ENCODE measurements at places on chromosomes 4 and X. TPM values are rescaled to one million over a fixed set of nuclear protein-coding genes. Genes with fewer than 3 reads are reported as not detected.

DNA sequence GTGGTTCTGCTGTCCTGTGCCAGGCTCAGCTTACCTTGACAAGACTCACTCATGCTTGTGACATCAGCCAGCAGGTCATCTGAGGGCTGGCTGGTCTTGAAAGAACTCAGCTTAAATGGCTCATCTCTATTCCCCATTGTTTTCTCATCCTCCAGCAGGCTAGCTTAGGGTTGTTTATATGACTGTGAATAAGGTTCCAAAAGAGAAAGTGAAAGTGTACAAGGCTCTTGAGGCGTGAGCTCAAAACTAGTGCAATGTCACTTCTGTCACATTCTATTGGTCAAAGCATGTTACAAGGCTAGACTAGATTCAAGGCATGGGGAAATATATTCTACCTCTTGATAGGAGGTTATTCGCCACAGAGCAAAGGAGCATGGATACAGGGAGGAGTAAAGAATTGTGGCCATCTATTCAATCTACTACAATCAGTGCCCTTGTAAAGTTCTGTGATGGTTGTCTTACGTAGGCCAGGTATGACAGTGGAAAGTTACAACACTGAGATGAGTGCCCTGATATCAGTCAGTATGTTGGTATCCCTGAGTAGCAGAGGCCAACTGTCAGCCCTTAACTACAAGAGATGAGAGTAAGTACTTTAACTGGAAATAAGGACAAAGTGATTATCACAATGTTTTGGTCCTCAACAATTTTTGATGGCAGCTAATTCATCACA is 19.8 kb upstream of the TMLHE start:
- no peaks in the 10 kb centered on the region for H3K4me1 ChIP-seq
- H3K27ac ChIP-seq = no peak overlapping the region
- no peak overlapping the region for H3K4me3 ChIP-seq

DNA sequence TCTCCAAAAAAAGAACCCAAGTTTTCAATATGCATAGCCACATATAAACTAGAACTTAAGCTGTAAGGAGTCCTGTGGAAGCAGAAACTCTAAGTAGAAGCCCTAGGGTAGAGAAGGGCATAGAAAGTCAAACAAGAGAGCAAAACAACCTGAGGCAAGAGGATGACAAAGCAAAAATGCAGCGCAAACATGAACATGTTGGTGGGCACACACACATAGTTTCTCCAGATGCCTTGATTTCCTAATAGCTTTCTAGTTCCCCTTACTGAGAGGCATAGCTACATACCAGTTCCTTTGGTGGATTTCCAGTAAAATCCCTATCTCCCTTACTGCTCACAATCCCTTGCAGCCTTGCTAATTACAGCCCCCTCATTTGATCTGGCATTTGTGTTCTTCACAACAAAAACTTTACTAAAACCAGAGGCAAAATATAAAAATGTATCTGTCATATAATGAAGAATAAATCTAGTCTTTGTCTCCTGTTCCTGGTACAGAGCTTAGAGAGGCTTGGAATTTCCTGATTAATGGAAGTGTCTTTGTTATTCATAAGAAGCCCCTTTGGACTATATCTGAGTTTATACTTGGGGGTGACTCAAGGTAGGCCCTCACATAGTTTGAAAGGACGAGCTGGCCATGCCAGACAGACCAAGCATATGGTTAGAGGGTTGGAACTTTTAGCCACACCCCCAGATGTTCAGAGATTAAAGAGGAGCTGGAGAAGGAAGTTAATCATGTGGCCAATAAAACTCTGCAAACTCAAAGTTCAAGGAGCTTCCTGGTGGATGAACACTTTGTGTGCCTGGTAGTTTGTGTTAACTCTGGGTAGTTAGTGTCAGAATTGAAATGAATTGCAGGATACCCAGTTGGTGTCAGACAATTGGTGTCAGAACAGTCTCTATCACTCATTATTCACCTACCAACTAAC is 52.7 kb upstream of the ZCCHC13 start:
- H3K27me3 ChIP-seq = peaks cover 4% of the 10 kb centered on the region
- no peak overlapping the region for H3K27ac ChIP-seq
- no peaks in the 10 kb centered on the region for H3K36me3 ChIP-seq
- H3K4me3 ChIP-seq = no peak overlapping the region

DNA sequence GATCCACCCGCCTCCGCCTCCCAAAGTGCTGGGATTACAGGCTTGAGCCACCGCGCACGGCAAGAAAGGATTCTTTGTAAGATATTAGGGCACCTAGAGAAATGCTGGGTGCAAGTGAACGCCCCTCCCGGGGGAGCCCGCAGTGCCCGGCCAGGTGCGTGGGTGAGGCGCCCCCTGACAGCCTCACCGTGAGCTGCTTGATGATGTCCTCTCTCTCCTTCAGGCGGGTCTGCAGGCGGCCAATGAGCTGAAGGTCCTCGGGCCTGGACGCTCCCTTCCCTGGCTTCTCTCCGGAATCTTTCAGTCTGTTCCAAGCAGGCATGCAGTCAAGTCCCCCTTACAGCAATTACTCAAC is 21.9 kb downstream of the MED28 start:
- no peak for DNase-seq
- peaks cover 9% of the 10 kb centered on the region for H3K4me1 ChIP-seq
- no peaks in the 10 kb centered on the region for H3K27me3 ChIP-seq
- H3K4me3 ChIP-seq = no peak overlapping the region

DNA sequence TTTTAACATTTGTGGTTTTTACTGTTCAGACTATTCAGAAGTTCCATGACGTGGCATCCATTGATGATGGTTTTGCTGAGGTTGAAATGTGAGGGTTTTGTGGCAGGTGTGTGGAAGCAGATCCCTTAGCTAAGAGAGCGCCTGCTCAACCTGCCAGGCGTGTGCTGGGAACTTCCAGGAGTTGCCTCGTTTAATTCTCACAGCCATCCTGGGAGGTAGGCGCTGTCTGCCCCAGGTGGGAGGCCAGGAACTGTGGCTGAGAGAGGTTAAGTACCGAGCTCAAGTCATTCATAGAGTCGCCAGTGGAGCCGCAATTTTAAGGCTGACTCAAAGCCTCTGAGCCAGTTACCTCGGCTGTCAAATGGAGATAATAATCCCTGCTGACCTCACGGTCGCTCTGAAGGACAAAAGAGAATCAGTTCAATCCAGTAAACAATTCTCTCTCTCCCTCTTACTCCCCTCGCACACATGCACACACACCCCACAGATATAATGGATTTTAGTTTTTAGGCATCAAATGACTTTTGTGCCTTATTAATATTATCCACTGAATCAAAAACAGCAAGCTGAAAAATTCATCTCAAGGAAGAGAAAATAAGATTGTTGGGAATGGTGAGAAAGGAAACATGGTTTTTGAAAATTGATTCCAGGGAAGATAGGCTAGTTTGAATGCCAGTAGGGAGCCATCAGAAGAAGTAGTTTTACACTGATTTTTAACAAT is 171.3 kb downstream of the PTTG2 start:
- DNase-seq = no peak
- peaks cover 5% of the 10 kb centered on the region for H3K36me3 ChIP-seq
- no peaks in the 10 kb centered on the region for H3K27me3 ChIP-seq
- no peak overlapping the region for H3K4me3 ChIP-seq
- H3K27ac ChIP-seq = peak overlapping the region; percentile 90

MAGEA1 gene
- not detected for total RNA-seq

GRCh38 chr4:86683983-86684382 is 89.9 kb downstream of the PTPN13 start:
- no peaks in the 10 kb centered on the region for H3K4me1 ChIP-seq
- H3K27me3 ChIP-seq = no peaks in the 10 kb centered on the region
- H3K4me3 ChIP-seq = no peak overlapping the region
- no peak for DNase-seq
- H3K36me3 ChIP-seq = no peaks in the 10 kb centered on the region

DNA sequence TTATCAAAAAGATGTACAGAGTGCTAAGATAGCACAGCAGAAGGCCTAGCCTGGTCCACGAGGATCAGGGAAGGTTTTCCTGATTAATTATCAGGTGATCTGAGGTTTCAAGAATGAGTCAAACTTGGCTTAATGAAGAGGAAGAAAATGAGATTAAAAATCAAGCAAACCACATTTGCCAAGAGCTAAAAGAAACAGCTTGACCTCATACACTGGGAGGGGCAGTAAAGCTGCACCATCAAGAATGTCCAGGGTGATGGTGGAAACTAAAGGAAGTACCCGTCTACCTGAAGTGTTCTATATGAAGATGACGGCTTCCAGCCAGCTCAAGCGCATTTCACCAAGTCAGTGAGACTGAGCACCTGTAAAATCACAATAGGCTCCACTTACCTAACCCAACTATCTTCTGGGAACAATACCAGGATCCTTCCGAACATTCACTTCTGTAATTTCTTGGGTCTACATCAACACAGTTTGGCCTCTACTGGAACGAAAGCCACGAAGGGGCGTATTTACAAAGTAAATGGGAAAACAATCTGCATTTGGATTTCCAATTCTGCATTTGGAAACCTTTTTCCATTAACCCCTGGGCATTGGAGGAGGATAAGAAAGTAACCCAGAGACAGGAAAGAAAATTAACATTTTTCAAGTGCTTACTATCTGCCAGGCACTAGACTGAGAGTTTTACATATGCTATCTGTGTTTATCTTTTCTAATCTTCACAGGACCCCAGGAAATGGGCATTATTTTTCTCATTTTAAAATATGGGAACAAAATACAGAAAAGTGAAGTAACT is 114.0 kb upstream of the DCLK2 start:
- no peak for DNase-seq
- H3K4me3 ChIP-seq = no peak overlapping the region
- no peaks in the 10 kb centered on the region for H3K27me3 ChIP-seq
- no peak overlapping the region for H3K27ac ChIP-seq

PCDH10 gene
- total RNA-seq = 52.2 TPM

GRCh38 chrX:149074398-149074797 is 430.7 kb downstream of the IDS start:
- DNase-seq = no peak
- no peak overlapping the region for H3K4me3 ChIP-seq
- H3K4me1 ChIP-seq = no peaks in the 10 kb centered on the region
- H3K27me3 ChIP-seq = no peaks in the 10 kb centered on the region

GRCh38 chr4:41418444-41418843 is 119.5 kb upstream of the LIMCH1 start:
- no peak overlapping the region for H3K27ac ChIP-seq
- H3K4me1 ChIP-seq = peaks cover 6% of the 10 kb centered on the region
- no peaks in the 10 kb centered on the region for H3K27me3 ChIP-seq
- DNase-seq = no peak
- H3K4me3 ChIP-seq = no peak overlapping the region

DNA sequence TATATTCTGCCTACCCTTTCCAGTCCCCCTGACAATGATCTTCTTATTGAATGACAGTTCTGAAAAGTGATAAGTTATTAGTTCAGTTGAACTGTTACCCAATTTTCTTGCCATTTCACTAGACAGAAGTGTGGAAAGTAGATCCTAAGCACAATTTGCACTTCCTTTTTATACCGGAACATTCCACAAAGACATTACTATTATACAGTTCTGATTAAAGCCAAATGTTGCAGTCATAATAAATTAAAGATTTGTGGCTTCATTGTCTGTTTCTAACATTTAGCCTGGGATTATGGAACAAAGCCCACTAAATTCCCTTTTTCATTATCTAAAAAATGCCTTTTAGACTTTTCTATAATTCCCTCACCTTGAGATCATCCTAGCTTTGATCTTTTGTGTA is 13.8 kb downstream of the SH3BGRL start:
- no peak for DNase-seq
- no peak overlapping the region for H3K4me3 ChIP-seq
- no peak overlapping the region for H3K27ac ChIP-seq
- no peaks in the 10 kb centered on the region for H3K4me1 ChIP-seq

GRCh38 chrX:154441984-154442707 is 1.8 kb upstream of the FAM50A start:
- no peaks in the 10 kb centered on the region for H3K27me3 ChIP-seq
- H3K4me1 ChIP-seq = peaks cover 47% of the 10 kb centered on the region
- DNase-seq = no peak
- peaks cover 66% of the 10 kb centered on the region for H3K36me3 ChIP-seq

DNA sequence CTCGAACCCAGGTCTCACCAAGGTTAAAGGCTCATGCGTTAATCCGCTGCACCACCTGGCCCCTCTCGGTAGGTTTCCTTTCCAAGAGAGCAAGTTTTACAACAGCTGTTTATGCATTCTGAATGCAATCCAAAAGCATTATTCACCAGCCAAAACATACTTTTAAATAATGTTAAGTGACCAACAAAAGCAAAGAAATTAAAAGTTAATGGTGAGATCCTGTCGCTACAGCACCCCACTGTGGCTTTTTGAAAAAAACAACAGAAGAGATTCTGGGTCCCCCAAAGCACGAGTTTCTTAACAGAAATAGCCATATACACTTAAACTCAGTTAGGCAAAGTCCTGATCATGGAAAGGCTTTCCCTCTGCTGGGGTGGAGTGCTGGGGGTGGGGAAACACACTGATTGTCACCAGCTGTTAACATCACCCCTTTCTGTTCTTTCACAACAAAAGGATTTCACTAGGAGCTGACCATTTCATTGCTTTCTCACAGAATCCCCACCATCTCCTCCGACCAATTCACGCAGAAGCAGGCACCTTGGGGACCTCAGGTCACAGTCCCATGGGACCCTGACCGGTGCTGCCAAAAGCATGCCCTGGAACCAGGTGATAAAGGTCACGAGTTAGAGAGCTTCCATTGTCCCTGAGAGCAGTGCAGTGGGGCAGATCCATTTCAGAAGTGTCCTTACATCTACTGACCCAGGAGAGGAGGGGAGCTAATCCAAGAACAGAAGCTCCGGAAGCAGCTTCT is 51.2 kb downstream of the ZNF827 start:
- H3K27ac ChIP-seq = no peak overlapping the region
- H3K4me3 ChIP-seq = no peak overlapping the region
- no peaks in the 10 kb centered on the region for H3K27me3 ChIP-seq
- no peak for DNase-seq

- no peaks in the 10 kb centered on the region for H3K27me3 ChIP-seq
- H3K36me3 ChIP-seq = peaks cover 6% of the 10 kb centered on the region
- H3K27ac ChIP-seq = peak overlapping the region; percentile 93
- DNase-seq = no peak
These were observed 854 bp downstream of the RNF113A start for GRCh38 chrX:119870626-119871131.

GRCh38 chr4:120082251-120082650 is 15.6 kb upstream of the MAD2L1 start:
- H3K27me3 ChIP-seq = no peaks in the 10 kb centered on the region
- no peak for DNase-seq
- H3K27ac ChIP-seq = peak overlapping the region; percentile 29
- H3K4me1 ChIP-seq = no peaks in the 10 kb centered on the region

DNA sequence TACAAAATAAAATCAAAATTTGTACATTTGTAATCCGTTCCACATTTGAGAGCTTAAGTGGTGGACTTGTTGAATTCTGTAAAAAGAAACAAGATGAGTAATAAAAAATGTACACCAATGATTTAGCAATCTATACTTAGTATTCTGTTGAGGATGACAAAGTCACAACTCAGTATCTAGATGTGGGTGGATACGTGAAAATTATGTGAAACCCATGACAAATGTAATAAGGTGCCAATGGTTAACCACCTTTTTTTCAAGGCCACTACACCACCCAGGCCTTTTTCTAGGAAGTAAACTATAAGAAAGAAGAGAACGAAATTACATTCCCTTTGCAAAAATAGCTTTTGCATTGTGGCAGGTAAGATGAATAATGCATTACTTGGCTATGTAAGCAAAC is 77.0 kb downstream of the ATP8A1 start:
- peaks cover 4% of the 10 kb centered on the region for H3K36me3 ChIP-seq
- no peaks in the 10 kb centered on the region for H3K4me1 ChIP-seq
- no peak overlapping the region for H3K4me3 ChIP-seq
- DNase-seq = no peak
